Common myeloid progenitor, CD34-positive (primary cell): ENCODE measurements at places on chromosomes 1 and 21.
A peak's percentile ranks its signal among the peaks of the same experiment; 100 is the strongest.

GRCh38 chr1:59455206-59455605 lies 158.3 kb downstream of the FGGY start:
- DNase-seq = no peak

DNA sequence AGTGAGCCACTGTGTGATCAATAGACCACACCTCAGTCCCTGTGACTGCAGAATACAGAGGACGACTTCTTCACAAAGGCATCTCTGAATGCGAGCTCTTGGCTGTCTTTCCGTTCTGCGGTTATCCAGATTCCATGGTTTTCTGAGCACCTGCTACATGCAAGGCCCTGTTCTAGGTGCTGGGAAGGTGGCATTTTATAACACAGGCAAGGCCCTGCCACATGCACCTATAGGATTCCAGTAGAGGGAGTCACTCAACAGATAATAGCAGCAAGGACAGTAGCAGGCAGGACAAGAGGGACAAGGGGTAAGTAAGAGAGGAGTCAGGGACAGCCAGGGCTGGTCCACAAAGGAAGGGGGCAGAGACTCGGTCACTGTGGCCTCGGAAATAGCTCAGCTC lies 9.0 kb downstream of the URB1 start:
- DNase-seq = no peak

DNA sequence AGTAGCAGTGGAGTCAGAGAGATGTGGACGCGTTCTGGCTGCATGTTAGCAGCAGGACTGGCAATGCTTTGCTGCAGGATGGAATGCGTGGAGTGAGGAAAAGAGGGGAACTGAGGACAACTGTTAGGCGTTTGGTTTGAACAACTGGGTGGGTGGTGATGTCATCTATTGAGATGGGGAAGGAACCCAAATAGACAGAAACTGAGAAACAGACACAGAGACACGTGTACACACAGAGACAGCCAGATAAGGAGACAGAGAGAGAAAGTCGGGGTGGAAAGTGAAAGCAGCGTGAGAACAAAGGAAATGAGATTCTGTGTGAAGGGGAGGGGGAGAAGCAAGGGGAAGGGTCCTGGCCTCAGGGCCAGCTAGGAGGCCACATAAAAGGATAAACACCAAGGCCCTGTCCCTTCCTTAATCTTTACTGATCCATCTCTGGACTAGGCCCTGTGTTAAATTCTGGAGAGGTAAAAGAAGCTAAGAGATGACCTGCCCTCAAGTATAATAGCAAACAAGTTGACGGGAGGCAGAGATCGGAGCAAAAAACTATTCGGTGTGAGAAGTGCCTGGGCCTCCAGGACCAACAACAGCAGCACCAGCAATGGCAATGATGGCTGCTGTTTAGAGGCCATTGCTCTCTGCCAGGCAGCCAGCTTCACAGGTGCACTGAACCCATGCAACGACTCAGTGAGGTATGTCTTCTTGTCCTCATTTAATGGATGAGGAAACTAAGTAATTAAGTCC lies 31.6 kb downstream of the VWA5B1 start:
- no peak for DNase-seq

DNA sequence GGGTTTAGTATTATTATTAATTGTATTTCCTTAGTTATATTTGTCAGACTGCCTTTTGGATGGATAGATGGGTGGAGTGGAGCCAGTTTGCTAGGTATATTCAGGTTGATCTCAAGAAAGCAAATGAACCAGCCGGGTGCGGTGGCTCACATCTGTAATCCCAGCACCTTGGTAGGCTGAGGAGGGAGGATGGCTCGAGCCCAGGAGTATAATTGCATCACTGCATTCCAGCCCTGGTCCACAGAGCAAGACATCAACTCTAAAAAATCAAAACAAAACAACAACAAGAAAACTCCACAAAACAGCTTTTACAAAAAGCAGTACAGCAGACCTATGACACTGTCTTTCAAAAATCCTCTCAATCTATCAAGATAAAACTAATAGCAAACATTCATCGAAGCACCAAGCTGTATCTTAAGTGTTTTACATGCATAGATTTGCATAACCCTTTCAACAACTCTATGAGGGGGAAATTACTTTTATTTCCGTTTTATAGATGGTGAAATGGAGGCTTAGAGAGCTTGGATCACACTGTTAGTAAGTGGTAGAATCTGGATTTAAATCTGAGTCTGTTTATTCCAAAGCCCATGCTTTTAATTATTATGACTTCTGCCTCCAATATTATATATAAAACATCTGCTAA lies 25.5 kb downstream of the KMO start:
- DNase-seq = no peak

GRCh38 chr1:115062542-115063004 lies 26.7 kb downstream of the TSPAN2 start:
- peak; percentile 99 for DNase-seq

- no peak for DNase-seq
Measured at GRCh38 chr1:152626744-152627143, 3.8 kb upstream of the LCE3A start.

DNA sequence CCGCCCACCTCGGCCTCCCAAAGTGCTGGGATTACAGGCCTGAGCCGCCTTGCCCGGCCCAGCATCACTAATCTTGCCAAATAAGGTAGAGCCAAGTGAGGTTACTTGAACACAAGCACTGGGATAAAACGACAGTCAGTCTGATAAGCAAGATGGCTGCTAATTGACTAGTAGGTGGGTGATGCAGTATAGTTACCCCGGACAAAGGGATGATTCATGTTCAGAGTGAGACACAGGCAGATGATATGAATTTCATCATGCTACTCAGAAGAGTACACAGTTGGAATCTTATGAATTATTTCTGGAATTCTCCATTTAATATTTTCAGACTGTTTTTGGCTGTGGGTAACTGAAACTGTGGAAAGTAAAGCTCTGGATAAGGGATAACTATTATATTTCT lies 178.4 kb downstream of the USP25 start:
- DNase-seq = no peak

GRCh38 chr1:7630378-7630777 lies 140.7 kb upstream of the VAMP3 start:
- DNase-seq = no peak

DNA sequence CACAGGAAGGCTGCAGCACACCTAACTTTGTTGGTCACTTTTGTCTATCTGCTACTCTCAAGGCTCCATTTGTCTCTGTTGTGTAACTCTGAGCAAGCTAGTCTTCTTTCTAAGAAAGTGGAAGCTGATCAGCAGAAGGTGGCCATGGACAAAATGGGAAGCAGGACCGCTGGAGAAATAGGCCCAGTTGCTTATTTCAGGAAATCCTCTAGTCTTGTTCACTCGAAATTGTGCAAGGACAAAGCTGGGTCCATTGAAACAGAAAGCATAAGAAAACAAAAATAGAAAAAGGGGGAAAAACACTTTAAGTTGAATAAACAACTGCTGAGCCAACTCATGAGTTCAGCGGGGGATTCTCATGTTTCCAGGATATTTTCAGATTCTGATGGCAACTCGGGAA lies 150.1 kb downstream of the PBX1 start:
- no peak for DNase-seq

DNA sequence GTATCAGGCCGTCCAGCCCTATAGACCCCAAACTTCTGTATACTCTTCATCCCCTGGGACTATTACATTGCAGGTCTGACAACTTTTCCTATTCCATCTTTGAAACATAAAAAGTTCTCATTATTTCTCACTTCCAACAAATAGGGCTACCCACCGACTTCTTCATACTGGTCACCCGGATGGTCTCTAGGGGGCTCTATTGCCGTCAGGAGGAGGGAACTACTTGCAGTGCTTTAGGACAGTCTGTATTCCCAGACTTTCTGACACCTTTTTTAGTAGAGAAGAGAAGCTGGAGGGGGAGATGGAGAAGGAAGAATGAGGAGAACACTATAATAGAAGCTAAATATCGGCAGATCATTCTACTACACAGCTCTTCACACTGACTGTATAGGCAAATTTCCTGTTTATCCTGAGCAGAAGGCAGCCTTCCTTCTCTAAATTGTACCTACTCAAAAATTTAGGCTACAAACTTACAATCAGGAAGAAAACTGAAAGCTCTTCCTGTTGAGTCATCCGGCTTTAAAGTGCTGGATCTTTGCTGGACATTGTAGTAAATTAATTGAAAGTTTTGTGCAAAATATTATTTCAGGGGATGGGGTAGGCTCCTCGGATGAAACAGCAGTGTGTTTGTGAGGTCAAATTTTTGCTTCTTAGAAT lies 54.6 kb downstream of the CDC7 start:
- DNase-seq = no peak

DNA sequence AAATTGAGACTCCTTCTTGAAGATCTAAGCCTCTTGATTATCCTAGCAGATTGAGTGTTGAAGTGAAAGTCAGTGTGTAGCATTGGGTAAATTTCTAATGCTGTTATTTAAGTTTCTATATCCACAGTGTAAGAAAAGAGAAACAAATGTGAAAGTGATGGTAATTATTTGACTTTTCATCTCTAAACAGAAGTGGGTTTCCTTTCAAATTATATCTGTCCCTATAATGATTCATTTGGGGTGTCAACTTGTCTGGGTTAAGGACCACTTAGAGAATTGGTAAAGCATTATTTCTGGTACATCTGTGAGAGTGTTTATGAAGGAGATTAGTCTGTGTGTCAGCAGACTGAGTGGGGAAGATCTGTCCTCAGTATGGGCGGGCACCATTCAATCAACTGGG lies 133.0 kb upstream of the HMCN1 start:
- no peak for DNase-seq

DNA sequence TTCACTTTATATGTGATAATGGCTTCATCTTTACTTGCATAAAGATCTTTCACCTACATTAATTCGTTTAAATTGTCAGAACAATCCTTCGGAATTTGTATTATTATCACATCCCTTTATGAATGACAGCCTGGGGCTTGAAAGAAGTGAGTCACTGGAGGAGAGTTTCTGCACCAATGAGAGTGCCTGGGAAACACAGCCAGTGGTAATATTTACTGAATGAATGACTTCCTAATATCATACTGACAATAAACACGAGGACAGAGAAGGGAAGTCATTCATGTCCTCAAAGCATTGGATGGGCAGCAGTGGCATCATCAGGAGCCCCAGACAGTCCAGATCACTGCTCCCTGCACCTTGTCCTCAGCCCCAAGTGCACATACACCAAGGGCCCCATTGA lies 40.7 kb upstream of the PDE4B start:
- DNase-seq = no peak

DNA sequence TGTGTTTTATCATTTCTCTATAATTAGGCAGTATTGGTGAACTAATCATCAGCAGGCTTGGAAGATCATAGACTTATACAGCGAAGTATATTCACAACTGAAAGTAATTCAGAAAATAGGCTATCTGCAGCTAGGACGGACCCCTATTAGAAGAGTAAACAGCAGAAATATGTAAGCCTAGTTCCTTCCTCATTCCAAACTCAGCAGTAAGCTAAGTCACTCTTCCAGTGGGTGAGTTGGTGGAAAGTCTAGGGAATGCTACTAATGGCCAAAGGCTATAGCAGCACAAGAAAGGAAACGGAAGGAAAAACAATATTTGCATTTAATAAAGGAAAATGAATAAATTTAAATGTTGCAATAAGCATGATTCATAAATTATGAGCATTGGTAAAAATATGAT lies 918.1 kb upstream of the TMPRSS15 start:
- DNase-seq = no peak

DNA sequence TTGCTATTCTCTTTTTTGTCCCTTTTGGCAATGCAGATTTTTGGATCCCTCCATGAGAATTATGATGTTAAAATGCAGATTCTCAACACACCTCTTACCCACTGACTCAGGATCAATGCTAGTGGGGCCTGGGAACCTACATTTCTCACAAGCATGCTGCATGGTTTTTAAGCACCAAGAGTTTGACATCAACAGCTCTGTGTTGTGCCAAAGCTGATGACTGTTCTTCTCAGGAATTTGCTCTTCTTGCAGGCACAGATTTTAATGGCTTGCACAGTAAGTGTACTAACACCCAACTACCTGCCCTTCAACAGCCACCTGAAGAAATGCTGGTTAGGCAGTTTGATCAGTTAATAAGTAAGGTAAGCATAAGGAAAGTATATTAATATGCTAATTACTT lies 468.7 kb downstream of the PTBP2 start:
- DNase-seq = no peak

DNA sequence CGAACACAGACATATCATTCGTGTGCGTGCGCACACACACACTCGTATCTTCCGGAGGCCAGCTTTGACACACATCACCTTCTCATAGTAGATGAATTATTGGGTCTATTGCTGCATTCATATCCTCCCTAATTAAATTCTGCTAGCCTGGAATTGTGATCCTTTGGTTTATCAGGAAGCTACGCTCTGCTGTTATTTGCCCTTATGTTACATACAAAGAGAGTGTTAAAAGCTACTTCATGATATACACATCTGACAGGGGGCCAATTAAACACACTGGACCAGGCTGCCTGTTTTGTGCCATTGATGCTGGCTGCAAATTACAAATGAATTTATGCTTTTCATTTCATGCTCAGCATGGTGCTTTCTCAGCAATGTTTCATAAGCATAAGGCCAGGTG lies 252.0 kb downstream of the RHOU start:
- DNase-seq = no peak

- DNase-seq = no peak
Measured at GRCh38 chr1:19750101-19750881, 49.4 kb downstream of the TMCO4 start.

GRCh38 chr1:36533897-36534296 lies 51.2 kb upstream of the CSF3R start:
- DNase-seq = no peak

DNA sequence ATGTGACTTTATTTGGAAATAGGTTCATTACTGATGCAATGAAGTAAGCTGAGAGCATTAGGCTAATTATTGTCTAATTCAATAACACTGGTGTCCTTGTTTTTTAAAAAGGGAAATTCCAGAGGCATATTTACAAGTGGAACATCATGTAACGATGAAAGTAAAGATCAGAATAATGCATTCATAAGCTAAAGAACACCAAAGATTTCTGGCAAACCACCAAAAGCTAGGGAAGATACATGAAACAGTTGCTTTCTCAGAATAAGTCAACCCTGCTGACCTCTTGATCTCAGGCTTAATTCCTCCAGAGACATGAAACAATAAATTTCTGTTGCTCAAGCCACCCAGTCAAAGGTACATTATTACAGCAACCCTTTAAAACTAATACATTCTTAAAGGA lies 20.3 kb upstream of the IFI16 start:
- DNase-seq = no peak

DNA sequence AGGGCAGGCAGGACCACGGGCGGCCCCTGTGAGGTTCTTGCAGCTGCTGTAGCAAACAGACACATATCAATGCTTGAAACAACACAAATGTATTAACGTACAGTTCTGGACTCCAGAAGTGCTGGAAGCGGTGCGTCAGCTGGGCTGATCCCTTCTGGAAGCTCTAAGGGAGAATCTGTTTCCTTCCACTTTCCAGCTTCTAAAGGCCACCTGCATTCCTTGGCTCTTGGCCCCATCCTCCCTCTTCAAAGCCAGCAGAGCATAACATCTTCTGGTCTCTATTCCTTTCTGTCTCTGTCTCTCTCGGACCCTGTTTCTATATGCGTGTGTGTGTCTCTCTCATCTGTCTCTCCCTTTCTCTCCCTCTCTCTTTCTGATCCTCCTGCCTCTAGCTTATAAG lies 102.3 kb downstream of the SPSB1 start:
- DNase-seq = no peak

GRCh38 chr1:156623946-156624813 lies 5.0 kb downstream of the HAPLN2 start:
- peak; percentile 38 for DNase-seq

GRCh38 chr1:80925130-80925805 lies 875.5 kb upstream of the ADGRL2 start:
- DNase-seq = no peak

- peak; percentile 54 for DNase-seq
Measured at GRCh38 chr1:18901952-18902522, 318 bp downstream of the ALDH4A1 start.
